ENCODE measurements at places on chromosomes 3 and 15.

- DNase-seq: no peak
These were observed 16.6 kb upstream of the EHHADH start for GRCh38 chr3:185270262-185270955.

DNA sequence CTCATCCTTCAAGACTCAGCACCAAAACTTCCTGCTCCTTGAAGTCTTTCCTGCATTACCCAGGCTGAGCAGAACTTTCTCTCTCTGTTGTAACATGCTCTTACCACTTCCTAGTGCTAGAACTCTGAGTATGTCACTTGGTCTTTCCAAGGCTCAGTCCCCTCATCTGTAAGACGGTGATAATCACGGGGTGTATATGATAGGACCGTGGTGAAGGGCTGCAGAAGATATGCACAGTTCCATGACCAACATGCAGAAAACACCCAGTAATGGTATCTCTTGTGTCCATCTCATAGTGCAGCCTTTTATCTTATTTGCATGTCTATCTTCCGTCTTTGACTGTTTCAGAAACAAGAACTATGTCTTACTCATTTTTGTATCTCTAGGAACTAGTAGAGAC, 154.5 kb downstream of the ZNF621 start:
- DNase-seq: no peak

- no peak for DNase-seq
These were observed 1.9 kb upstream of the EID1 start for GRCh38 chr15:48876057-48876456.

- DNase-seq: no peak
These were observed 372.0 kb downstream of the NEK10 start for GRCh38 chr3:26997226-26997625.

GRCh38 chr3:16658925-16659793, 53.9 kb upstream of the DAZL start:
- DNase-seq: no peak

- no peak for DNase-seq
These were observed 194.0 kb downstream of the ITPR1 start for GRCh38 chr3:4687167-4687566.

DNA sequence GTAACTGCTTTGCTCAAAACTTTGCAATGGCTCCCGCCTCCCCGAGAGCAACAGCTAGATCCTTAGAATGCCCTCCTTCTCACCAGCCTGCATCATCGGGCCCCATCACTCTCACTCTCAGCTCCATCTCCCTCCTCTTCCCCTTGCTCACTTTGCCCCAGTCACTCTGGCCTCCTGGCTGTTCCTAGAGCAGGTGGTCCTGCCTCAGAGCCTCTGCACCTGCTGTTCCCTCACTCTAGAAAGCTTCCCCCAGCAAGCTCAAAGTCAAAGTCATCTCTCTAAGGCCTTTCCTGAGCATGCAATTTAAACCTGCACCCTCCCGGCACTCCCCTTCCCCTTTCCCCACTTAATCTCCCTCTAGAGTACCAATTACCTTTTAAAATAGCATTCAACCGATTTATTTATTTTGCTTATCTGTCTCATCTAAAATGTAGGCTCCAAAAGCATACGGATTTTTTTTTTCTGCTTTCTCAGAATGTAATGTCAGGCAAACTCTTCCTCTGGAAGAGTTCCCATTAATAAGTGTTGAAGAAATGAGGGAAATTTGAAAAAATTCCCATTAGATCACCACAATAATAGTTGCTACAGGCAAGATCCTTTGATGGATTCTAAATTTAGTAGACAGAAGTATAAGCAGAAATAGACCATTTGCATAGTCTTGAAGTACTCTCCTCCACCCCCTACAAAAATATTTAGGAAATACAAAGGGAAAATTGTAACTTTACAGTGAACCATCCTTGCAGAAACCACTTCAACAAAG, 15.9 kb upstream of the HES1 start:
- DNase-seq: no peak

DNA sequence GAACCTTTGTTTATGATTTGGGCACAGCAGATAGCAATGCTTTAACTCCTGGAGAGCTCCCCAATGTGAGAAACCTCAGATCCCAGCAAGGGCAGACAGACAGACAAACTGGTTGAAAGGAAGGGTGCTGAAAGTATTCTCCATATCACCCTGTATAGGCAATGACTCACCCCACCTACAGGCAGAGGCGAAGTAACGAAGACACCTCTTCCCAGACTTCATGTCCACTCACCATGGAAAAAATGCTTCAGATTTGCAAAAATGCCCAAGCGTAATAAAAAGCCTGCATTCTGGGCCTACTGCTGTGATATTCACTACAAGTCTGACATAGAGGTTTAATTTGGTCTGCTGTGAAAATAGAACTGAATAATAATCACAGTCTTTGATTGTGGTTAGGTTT, 50.5 kb downstream of the THBS1 start:
- DNase-seq: no peak

GRCh38 chr15:79455361-79455760, 23.2 kb downstream of the MINAR1 start:
- no peak for DNase-seq

GRCh38 chr3:123336441-123336851, 112.4 kb downstream of the ADCY5 start:
- DNase-seq: no peak

DNA sequence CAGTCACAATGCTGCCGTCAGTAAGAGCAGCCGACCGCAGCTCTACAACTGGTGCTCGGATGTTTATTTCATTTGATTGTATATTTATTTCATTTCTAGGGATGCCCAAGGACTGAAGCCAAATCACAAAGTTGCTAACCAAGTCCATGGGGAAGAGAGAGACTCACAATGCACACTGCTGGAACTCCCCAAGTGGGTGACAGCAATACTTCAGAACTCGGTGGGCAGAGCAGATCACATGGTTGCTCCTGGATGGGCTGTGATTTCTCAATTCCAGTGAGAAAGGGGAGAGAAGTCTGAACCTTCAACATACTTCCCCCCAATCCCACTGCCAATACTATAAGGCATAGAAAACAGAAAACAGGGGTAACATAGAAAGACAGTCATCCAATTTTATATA, 265.8 kb upstream of the WNT5A start:
- no peak for DNase-seq

GRCh38 chr15:41584636-41585126, 25.7 kb downstream of the TYRO3 start:
- DNase-seq: no peak

- DNase-seq: no peak
These were observed 259.6 kb downstream of the STXBP5L start for GRCh38 chr3:121167374-121168139.

- DNase-seq: no peak
These were observed 12.1 kb downstream of the SENP8 start for GRCh38 chr15:72130272-72130671.

DNA sequence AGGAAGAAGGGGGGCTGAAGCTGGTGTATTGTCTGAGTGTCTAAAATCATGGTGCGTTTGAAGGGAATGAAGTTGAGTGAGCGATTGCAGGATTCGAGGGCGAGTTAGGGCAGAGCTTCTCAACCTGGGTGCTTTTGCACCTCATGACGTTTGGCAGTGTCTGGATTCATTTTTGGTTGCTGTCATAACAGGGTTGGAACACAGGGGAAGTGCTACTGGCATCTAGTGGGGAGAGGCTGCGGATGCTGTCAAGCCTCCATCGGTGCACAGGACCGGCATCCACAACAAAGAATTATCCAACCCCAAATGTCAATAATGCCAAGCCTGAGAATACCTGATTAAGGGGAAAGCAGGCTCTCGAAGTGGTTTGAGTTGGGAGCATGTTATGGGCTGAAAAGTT, 120.0 kb downstream of the SLCO3A1 start:
- no peak for DNase-seq

- DNase-seq: no peak
These were observed 113.9 kb downstream of the MEGF11 start for GRCh38 chr15:66139591-66140207.

DNA sequence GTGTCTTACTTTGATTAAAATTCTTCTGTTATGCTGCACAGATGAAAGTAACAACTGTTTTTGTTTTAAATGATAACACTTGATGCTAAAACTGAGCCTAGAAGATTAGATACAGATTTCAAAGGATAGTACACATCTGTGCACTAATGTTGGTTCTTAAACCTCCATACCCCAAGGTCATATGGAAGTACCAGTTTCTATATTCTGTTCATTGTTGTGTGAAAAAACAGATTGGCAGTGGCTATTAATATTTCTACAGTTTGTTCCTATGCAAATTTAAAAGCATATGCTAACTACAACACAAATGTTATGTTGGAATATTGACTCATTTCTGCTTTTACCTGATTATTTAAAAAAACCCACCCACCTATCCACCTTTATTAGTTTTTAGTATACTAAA, 32.0 kb upstream of the GBE1 start:
- DNase-seq: no peak

- DNase-seq: no peak
These were observed 41.5 kb downstream of the PDHB start for GRCh38 chr3:58392181-58392580.

DNA sequence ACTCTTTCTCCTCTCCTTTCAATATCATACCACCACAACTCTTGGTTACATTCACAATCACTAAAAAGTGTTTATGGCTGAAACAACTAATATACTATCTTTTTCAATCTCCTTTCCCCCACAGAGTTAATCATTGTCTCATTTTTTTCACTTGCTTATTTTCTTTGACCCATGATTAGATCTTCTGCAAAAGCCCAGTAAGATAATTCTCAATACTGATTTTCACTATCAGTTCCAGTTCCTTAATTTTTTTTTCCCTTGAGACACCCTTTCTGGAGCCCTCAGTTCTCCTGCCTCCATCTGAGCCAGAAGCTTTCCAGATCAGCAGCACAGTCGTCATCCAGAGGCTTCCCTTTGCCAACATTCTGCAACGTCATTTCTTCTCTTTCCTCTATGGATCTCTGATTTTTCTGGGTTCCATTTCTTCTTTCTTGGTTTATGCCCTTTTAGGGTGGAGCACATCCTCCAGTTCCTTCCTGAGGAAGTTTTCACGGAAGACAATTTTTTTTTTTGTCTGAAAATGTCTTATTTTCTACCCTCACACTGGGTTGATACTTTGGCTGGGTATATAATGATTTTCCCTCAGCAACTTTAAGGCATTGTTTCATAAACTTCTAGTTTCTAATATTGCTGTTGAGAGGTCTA, 88.7 kb upstream of the C15orf39 start:
- no peak for DNase-seq

DNA sequence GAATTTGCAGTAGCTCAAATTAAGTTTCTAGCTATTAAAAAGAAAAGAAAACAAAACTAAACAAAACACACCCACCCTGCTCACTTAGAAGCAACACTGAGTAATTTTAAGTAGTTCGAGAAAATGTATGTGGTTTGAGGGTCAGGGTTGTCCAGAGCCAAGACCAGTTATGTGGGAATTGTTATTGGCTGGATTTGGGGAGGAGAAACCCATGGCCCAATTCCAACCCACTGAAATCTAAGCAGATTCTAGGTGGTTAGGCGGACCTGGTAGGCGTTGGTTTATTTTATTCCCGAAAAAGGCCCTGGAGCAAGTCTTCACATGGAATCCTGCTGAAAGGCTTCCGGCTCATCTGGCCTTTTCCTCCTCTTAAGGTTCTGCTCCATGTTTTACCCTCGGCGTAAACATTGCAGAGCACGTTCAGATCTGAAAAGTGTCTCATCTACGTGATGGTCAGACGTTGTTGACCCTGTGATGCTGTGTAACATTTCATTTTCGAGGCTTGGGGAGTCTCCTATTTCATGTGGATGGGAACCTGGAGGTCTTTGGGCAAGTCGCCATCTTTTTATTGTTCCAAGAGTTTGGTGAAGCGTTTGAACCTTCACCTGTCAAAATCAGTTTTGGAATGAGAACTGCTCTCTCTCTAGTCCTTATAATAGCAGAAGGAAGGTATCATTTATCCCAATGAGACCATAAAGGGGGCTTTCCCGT, 64.0 kb downstream of the FLNB start:
- no peak for DNase-seq

DNA sequence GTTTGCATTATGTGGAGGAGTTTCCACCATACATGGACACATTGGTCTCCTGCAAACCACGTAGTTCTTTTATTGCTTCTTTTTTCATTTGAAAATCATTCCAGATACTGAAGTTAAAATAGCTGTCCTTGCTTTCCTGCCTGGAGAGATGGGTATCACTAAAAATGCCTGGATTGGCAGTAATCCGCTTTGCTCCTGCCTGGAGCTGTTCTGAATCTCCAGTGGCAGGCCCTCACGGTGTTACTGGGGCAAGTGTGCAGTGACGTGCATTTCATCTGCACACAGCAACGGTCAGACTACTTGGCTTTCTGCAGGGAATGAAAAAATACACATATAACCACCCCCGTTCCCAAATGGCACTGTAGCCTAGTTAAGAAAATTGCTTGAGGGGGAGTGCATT, 272.9 kb downstream of the IL5RA start:
- no peak for DNase-seq

GRCh38 chr3:177932750-177933660, 603.2 kb upstream of the KCNMB2 start:
- no peak for DNase-seq

- no peak for DNase-seq
These were observed 209.4 kb downstream of the DIPK2A start for GRCh38 chr3:144181062-144181461.

- no peak for DNase-seq
These were observed 28.5 kb upstream of the POLG start for GRCh38 chr15:89363133-89363532.

GRCh38 chr3:124800511-124801258, 70.4 kb downstream of the UMPS start:
- no peak for DNase-seq

- DNase-seq: no peak
These were observed 6.7 kb downstream of the PAQR5 start for GRCh38 chr15:69305204-69305931.

GRCh38 chr3:125043599-125044151, 12.1 kb downstream of the HEG1 start:
- no peak for DNase-seq

- no peak for DNase-seq
These were observed 7.7 kb downstream of the PLD1 start for GRCh38 chr3:171802590-171802956.

GRCh38 chr15:100732211-100733055, 130.0 kb downstream of the ASB7 start:
- DNase-seq: no peak

- no peak for DNase-seq
These were observed 300.4 kb downstream of the SV2B start for GRCh38 chr15:91400481-91400880.

- DNase-seq: no peak
These were observed 8.9 kb downstream of the PEAK1 start for GRCh38 chr15:77410701-77411618.

- DNase-seq: no peak
These were observed 38.7 kb downstream of the ATP13A4 start for GRCh38 chr3:193515966-193516365.
